GM12865 (cell line): ENCODE measurements at places on chromosomes 3 and 15.
A peak's percentile ranks its signal among the peaks of the same experiment; 100 is the strongest.

- peak; percentile 42 for DNase-seq
Observed at GRCh38 chr3:150761831-150762661, 923 bp downstream of the SIAH2 start.

GRCh38 chr3:123067689-123068600, 1.1 kb downstream of the PDIA5 start:
- DNase-seq = peak; percentile 30

GRCh38 chr3:46049093-46049492, 21.8 kb upstream of the XCR1 start:
- no peak for DNase-seq

- peak; percentile 64 for DNase-seq
Observed at GRCh38 chr3:142987707-142988106, 13.7 kb upstream of the U2SURP start.

DNA sequence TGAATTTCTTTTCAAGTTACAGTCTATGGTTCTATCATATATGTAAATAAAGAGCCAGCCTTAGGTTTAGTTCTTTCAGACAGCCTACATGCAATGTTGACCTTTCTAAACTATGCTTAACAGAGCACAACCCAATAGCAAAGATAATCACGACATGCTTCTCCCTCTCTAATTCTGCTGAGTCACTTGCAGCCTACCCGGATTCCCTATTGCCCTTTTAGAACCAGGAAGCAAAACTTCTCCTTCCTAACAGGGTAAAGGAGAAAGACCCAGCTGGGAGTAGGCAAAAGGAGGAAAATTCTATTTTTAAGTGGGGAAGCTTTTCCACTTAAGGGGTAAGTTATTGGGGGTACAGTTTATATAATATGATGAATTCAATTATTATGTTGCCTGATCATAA, 79.3 kb downstream of the SLC7A14 start:
- no peak for DNase-seq
